Smooth muscle cell of bladder (primary cell): ENCODE measurements at places on chromosomes 7 and 10. TPM values are rescaled to one million over a fixed set of nuclear protein-coding genes. Genes with fewer than 3 reads are reported as not detected.

Gene MKX
- total RNA-seq = 0.28 and 0.57 TPM in 2 replicates

Gene SH2D4B
- total RNA-seq = not detected in 2 replicates

Gene CYP2C19
- total RNA-seq = not detected in 2 replicates

Gene FAM180A
- 2.3 and 5.5 TPM in 2 replicates for total RNA-seq

Gene CHST3
- 15.9 and 24.7 TPM in 2 replicates for total RNA-seq

Gene EN2
- total RNA-seq = under 0.01 TPM in 1 of 2 replicates, not detected in the other

Gene CABCOCO1
- 0.83 and 1.6 TPM in 2 replicates for total RNA-seq

Gene RPEL1
- under 0.01 TPM in 1 of 2 replicates, not detected in the other for total RNA-seq

Gene GARIN1A
- 0.43 and 0.83 TPM in 2 replicates for total RNA-seq

Gene PCLO
- total RNA-seq = under 0.01 TPM in 2 replicates

Gene TRPV6
- total RNA-seq = not detected in 2 replicates

Gene HPS1
- total RNA-seq = 24.7 and 32.4 TPM in 2 replicates
